T-helper 22 cell (primary cell): ENCODE measurements at places on chromosomes 12 and 14.
A peak's percentile ranks its signal among the peaks of the same experiment; 100 is the strongest.

DNA sequence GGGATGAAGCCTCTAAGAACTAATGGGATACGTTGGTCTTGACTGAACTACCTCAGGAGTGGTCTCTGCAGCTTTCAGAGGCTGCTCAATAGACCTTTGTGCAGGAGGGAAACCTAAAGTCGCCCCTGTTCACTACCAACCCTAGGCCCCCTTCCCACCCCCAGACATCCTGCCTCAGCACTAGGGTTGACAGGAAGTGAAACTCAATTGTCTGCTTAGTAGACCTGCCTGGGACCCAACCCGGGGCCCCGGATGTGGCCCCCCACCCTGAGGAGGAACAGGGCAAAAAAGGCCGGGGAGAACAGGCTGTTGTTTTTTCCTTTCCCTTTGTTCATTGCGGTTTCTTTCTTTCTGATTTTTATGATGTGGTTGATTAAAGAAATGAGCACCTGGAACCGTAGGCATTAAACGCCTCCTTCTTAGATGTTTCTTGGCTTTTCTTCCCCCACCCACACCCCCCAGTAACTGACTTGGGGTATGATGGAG, 1.6 kb upstream of the DGKA start:
- DNase-seq, result peak; percentile 89

DNA sequence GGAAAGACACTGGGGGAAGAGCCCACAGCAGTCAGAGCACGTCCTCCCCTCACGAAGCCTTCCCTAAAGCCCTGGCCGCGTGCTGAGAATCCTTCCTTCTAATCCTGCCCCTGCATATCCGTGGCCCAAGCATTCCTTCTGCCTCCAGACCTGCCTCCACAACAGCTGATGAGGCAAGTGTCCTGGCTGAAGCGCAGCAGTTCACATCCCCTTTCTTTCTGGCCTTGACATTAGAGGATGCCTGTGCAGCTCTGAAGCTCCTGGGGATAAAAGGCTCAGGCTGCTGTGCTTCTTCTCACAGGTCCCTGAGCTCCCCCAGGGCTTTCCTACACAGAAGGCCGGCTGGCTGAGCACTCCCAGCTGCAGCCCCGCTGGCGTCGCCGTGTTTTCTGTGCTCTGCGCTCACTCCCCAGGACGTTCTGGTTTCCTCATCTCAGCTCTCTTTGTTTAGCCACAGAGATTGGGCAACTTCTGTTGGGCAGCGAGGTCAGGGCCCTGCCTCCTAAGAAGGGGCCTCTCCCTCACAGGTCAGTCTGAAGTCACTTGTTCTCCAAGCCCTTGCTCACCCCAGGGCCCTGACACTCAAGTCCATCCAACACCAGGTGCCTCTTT, 45.8 kb downstream of the NINJ2 start:
- DNase-seq, result no peak

GRCh38 chr12:89863493-89863938, 154.9 kb upstream of the ATP2B1 start:
- DNase-seq, result peak; percentile 65

GRCh38 chr12:132075026-132075713, 68.9 kb downstream of the DDX51 start:
- DNase-seq, result no peak

- no peak for DNase-seq
Observed at GRCh38 chr14:90426663-90427062, 29.8 kb downstream of the CALM1 start.

DNA sequence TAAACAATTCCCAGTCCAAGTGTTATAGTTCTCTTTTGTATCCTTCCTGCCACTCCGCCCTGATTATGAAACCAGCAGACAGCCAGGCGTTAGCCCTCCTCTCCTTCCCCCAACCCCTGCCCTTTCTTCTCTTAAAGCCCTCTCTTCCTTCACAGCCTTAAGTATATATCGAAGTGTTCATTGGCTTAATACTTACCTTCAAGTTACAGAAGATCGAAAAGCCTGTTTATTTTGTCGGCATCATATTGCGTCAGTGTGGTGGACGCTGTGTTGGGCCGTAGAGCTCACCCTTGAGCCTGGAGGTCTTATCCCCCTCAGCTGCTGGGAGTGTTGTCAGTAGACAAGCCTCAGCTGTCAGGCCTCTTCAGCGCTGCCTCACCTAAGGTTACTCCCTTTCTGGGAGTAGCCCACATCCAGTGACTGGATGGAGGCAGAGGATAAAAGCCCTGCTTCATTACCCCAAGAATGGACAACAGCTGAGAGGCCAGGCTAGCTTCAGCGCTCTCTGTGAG, 36.2 kb downstream of the CMAS start:
- DNase-seq, result no peak

DNA sequence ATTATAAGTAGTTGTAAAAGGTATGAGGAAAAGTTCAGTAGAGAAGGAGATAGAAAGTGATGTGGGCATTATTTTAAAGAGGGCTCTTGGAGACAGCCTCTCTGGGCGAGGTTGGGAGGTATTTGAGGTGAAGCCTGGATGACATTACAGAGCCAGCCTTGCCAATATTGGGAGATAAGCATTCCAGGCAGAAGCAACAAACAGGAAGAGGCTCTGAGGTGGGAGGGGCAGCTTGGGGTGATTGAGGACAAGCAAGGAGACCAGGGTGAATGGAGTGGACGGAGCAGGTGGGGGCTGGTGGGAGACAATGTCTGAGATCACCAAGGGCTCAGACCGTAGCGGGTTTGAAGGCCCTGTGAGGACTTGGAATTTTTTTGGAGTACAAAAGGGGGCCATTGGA, 87.3 kb downstream of the DYRK2 start:
- no peak for DNase-seq

GRCh38 chr12:3250576-3250975, 173.4 kb downstream of the TSPAN9 start:
- DNase-seq, result no peak

DNA sequence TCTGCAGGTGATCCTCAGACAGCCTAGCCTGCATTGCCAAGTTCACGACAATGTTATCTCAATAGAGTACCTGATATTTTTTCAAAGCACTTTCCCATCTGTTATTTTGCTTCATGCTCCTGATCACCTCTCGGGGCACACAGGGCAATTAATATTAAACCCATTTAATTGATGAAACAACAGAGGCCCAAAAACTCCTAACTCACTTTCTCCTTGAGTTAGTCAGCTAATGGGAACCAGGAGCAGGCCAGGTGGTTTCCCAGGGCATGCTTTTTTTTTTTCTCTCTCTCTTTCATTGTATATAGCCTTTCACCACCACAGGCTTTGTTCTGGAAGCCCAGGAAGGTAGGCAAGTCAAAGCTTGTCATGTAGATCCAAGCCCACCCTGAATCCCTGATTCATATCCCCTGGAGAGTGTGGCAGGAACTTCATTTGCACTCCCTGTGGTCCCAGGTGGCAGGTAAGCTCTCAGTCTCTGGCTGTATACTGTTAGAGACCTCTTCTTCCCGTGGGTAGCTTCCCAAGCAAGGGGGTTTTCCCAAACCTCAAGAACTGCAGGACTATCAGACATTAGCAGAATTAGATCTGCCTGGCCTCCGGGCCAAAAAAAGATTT, 41.6 kb upstream of the MAP1LC3B2 start:
- no peak for DNase-seq

GRCh38 chr12:108414021-108414420, 74.9 kb upstream of the CMKLR1 start:
- DNase-seq, result no peak

DNA sequence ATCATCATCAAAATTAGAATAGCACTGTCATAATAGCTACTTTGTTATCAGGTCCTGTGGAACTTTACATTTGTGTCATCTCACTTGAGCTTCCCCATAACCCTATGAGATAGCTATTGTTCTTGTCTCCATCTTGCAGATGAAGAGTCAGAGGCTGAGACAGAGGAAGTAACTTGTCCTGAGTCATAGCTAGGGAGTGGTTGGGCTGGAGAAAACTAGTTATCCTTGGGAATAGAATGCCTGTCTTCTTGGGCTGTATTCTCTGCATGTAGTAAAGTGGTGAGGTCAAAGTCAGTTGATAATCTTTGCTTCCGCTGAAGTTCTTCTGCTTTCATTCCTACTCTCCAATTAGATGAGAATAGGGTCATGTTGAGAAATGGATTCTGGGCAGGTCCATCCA, 117.0 kb downstream of the SMOC1 start:
- no peak for DNase-seq

DNA sequence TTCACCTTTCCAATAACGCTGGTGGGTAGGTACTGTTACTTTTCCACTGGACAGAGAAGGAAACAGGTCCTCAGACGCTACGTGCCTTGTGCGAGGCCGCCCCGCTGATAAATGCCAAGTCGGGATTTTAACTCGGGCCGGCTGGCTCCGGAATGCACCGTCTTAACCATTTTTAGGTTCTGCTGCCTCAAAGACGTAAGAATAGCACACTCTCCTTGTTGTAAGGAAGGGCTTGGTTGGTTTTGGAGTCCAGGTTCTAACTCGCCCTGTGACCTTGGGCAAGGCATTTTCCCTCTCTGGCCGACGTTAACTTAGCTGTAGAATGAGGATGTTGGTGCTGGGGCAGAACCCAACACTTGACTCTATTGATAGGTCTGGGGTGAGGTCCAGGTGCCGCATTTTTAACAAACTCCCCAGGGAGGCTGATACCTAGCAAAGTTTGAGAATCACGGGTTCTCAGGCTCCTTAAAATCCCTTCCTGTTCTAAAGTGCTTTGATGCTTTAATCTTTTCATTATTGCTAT, 814 bp downstream of the ANKRD13A start:
- DNase-seq, result no peak

GRCh38 chr14:62031504-62031903, 269.3 kb downstream of the SNAPC1 start:
- no peak for DNase-seq
